T-helper 2 cell treated with Interferon-gamma antibody and Interleukin-4, amounts not matched to agents 100 ng/mL and 5 ng/mL, for 36 hours (primary cell): ENCODE measurements at places on chromosomes 2 and 18. TPM values are rescaled to one million over a fixed set of nuclear protein-coding genes. Genes with fewer than 3 reads are reported as not detected.

Gene BCL11A
- total RNA-seq: 0.05 TPM in 1 of 2 replicates, not detected in the other

Gene CNGA3
- not detected in 2 replicates for total RNA-seq

Gene ITGA4
- total RNA-seq: 311 and 312 TPM in 2 replicates

Gene KLHL41
- not detected in 2 replicates for total RNA-seq

Gene TRPM8
- total RNA-seq: not detected in 2 replicates

Gene C2orf15
- total RNA-seq: 0.20 and 0.34 TPM in 2 replicates

Gene FHOD3
- not detected in 2 replicates for total RNA-seq

Gene RAB6C
- not detected in 2 replicates for total RNA-seq

Gene FTCDNL1
- total RNA-seq: 1.1 and 1.2 TPM in 2 replicates

Gene ABCG5
- not detected in 2 replicates for total RNA-seq

Gene XIRP2
- not detected in 2 replicates for total RNA-seq

Gene REG3A
- total RNA-seq: not detected in 2 replicates

Gene RASGRP3
- total RNA-seq: 5.2 and 7.1 TPM in 2 replicates

Gene KRTCAP3
- 3.8 and 5.3 TPM in 2 replicates for total RNA-seq

Gene EML4
- total RNA-seq: 71.4 and 73.0 TPM in 2 replicates

Gene CRACDL
- total RNA-seq: 0.41 and 0.48 TPM in 2 replicates

Gene DNAJC27
- 6.9 and 7.1 TPM in 2 replicates for total RNA-seq

Gene DPYSL5
- total RNA-seq: not detected in 2 replicates

Gene CCDC102B
- 1.7 and 2.4 TPM in 2 replicates for total RNA-seq

Gene NPPC
- not detected in 2 replicates for total RNA-seq

Gene DNAJC5G
- not detected in 2 replicates for total RNA-seq

Gene TXNL1
- 60.3 and 67.0 TPM in 2 replicates for total RNA-seq

Gene EVX2
- total RNA-seq: not detected in 2 replicates

Gene TFCP2L1
- 0.02 TPM in 2 replicates for total RNA-seq
